ENCODE measurements at places on chromosomes 5 and 9.

DNA sequence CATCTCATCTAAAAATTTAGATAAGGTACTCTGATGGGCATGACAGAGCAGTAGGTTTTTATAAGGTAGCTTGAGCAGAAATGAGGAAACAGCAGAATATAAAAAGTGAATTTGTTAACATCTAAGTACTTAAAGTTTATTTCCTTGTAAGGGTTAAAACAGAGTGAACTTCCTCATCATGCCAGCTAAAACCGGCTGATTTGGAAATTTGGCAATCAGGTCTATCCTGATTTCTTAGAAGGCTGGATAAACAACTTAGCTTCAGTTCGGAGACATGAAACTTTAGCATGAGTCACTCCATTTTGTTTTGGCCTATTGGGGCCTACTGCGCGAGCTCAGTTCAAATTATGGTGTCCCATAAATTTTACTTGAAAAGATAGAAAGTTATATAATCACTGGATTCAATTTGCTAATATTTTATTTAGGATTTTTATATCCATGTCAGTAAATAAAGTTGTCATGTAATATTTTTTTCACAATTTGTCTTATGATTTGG is 241.6 kb upstream of the RORB start:
- H3K27me3 ChIP-seq: no peaks in the 10 kb centered on the region
- H3K27ac ChIP-seq: no peak overlapping the region
- no peaks in the 10 kb centered on the region for H3K36me3 ChIP-seq
- no peaks in the 10 kb centered on the region for H3K4me1 ChIP-seq
- H3K4me3 ChIP-seq: no peak overlapping the region

DNA sequence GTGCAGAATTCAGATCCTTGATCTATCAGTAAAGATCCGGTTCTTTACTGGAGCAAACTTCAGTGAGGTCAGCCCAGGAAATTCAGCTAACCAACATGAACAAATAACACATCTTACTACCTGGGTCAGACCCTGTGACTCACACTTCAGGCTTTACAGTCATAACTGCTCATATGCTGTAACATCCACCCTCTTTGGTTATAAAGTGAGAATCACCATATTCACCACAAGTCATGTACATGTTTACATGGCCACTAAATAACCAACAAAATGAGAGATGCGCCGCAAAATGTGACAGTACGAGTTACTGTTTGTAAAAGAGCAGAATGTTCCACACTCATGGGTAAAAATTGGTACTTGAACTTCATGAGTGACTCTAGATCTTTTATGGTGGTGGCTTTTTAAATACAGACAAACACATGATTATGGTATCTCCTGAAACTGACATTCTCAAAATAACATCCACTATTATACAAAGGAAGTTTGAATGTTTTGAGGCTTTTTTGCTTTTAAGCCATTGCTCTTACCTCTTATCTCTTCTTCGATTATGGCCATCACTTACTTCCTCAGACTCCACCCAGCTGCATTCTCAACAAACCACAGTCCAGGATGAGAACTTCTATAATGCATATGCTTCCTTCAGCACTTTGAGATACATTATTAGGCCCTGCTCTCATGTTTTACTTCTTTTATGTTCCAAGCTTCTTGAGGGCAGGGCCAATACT is 516.6 kb downstream of the RAB3C start:
- H3K27ac ChIP-seq: no peak overlapping the region
- H3K36me3 ChIP-seq: no peaks in the 10 kb centered on the region
- peaks cover 7% of the 10 kb centered on the region for H3K4me1 ChIP-seq
- H3K27me3 ChIP-seq: no peaks in the 10 kb centered on the region
- no peak overlapping the region for H3K4me3 ChIP-seq

DNA sequence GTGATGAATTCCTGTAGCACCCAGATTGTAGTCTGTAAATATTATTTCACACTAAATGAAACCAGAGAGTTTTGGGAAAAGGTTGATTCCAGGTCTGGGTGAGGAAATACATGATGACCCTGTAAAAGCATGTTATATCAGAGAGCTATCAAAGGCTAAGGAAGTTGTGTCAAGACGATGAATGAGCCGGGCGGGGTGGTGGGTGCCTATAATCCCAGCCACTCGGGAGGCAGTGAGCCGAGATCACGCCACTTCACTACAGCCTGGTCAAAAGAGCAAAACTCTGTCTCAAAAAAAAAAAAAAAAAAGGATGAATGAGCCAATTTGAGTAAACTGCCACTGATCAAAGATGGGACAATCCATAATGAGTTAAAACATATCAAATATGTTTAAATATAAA is 29.2 kb downstream of the IL6ST start:
- DNase-seq: no peak
- no peaks in the 10 kb centered on the region for H3K4me1 ChIP-seq
- no peak overlapping the region for H3K4me3 ChIP-seq
- H3K27me3 ChIP-seq: no peaks in the 10 kb centered on the region

DNA sequence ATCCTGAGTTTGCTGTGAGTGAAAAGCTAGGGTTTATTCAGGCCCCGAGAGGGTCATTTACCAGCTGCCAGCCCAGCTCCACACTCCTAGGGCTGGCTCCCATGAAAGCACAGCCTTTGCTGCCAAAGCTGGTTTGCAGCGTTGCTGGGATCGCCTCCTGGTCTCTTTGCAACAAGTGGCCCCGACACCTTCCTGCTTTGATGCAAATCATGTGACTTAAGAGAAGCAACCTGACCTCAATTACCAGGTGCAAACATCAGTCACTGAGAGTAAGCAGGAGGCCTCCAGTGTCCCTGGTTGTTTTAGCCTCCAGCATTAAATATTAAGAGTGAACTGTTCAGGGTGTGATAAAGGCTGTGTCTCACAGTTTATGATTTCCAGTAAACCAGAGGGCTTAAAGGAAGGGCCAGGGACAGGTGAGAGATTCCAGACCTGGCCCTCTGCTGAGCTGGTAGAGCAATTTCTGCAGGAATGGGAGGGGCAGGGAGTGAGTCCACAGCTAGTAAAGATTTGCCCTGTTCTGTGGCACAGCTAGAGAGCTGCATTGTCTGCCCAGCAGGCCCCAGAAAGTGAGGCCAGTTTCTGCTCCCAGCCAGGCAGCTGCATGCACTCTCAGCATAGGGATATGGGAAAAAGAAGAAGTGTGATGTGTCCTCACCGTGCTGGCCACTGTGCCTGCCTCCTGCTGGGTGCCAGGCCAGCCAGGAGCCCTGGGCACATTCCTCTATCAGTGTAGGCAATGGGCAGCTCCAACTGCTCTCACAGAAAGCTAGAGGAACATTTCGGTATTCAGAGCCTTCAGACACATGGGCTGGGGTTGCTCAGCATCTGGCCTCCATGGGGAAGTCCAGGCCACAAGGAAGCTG is 58.0 kb downstream of the SLC22A5 start:
- H3K4me3 ChIP-seq: no peak overlapping the region
- H3K27me3 ChIP-seq: no peaks in the 10 kb centered on the region
- DNase-seq: peak; percentile 65

- H3K27ac ChIP-seq: no peak overlapping the region
- H3K4me1 ChIP-seq: no peaks in the 10 kb centered on the region
- no peak overlapping the region for H3K4me3 ChIP-seq
Observed at GRCh38 chr9:71384343-71384742, 262.9 kb upstream of the TRPM3 start.

- no peaks in the 10 kb centered on the region for H3K36me3 ChIP-seq
- no peaks in the 10 kb centered on the region for H3K4me1 ChIP-seq
- DNase-seq: no peak
- no peak overlapping the region for H3K4me3 ChIP-seq
Observed at GRCh38 chr9:4137234-4137633, 162.6 kb downstream of the GLIS3 start.

DNA sequence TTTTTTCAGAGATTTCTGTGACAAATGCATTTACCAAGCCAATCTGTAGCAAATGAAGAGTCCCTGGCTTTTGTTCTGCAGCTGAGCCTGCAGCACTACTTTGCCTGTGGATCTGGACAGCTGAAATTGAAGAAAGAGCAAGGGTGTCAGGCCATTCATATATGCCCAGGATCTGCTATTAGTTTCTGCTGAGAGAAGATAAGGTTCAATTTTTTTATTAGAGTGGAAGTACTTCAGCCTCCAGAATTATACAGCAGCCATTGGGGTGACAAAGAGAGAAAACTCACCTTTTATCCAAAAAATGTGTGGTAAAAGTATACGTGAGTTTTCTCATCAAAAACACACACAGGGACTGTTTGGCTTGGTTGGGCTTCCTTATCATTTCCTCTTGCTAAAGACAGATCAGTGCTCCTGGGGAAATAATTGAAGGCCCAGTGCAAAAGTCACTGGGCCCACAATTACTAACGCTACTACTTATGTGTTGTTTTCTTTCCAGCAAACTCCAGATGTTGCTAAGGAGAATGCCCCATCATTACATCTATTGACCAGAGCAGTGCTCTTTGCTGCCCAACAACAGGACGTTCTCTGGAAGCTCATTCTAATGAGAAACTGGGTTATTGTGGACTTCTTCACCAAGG is 138.6 kb downstream of the CEMIP2 start:
- H3K27me3 ChIP-seq: no peaks in the 10 kb centered on the region
- H3K36me3 ChIP-seq: no peaks in the 10 kb centered on the region
- no peak overlapping the region for H3K27ac ChIP-seq
- peaks cover 9% of the 10 kb centered on the region for H3K4me1 ChIP-seq

- no peaks in the 10 kb centered on the region for H3K4me1 ChIP-seq
- no peak for DNase-seq
- H3K27me3 ChIP-seq: no peaks in the 10 kb centered on the region
- H3K27ac ChIP-seq: no peak overlapping the region
- no peak overlapping the region for H3K4me3 ChIP-seq
- no peaks in the 10 kb centered on the region for H3K36me3 ChIP-seq
Observed at GRCh38 chr5:83498585-83498984, 27.0 kb downstream of the VCAN start.

DNA sequence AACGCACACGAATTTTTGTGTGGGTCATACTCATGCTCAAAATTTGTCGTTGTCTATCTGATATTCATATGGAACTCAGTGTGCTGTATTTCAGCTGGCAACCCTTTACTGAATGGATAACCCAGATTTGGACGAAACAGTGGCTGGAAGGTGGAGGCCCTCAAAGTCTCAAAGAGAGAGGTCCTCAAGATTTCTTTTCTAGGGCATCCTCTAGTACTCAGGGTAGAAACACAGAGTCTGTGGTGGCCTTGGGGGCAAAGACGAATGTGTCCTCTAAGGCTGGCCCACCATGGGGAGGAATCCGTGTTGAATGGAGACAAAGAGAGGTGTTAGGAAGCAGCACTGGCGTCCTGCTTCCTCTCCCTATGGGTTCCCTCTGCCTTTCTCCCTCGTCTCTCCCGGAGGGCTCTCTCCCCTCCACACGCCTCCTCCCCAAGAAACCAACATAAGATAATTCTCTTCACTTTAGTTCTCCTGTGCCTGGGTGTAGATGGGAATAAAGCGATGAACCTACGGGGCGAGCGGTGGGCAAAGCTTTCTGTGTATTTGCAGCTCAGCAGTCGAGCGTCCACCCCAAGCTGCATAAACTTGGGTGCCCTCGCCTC is 333.7 kb downstream of the CWC27 start:
- H3K36me3 ChIP-seq: no peaks in the 10 kb centered on the region
- peak overlapping the region; percentile 89 for H3K27ac ChIP-seq
- DNase-seq: no peak
- peak overlapping the region; percentile 58 for H3K4me3 ChIP-seq
- no peaks in the 10 kb centered on the region for H3K27me3 ChIP-seq

DNA sequence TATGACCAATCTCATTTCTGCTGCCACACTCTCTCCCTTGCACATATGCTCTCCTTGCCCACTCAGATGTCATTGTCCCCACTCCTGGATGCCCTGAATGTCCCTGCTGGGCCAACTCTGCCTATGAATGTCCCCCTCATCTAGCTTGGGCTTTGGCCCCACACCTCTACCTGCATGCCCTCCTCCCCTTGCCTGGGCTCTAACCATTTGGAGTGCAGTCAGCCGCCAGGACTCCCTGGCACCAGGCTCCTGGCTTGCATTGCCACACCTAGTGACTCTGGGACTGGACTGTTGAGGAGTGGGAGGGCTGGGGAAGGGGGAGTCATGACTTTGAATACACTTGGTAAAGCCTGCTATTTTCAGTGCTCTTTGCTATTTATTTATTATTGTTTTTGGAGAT is 41.6 kb upstream of the POMT1 start:
- H3K36me3 ChIP-seq: peaks cover 81% of the 10 kb centered on the region
- peak; percentile 21 for DNase-seq
- H3K4me3 ChIP-seq: no peak overlapping the region
- no peak overlapping the region for H3K27ac ChIP-seq
- H3K4me1 ChIP-seq: no peaks in the 10 kb centered on the region

DNA sequence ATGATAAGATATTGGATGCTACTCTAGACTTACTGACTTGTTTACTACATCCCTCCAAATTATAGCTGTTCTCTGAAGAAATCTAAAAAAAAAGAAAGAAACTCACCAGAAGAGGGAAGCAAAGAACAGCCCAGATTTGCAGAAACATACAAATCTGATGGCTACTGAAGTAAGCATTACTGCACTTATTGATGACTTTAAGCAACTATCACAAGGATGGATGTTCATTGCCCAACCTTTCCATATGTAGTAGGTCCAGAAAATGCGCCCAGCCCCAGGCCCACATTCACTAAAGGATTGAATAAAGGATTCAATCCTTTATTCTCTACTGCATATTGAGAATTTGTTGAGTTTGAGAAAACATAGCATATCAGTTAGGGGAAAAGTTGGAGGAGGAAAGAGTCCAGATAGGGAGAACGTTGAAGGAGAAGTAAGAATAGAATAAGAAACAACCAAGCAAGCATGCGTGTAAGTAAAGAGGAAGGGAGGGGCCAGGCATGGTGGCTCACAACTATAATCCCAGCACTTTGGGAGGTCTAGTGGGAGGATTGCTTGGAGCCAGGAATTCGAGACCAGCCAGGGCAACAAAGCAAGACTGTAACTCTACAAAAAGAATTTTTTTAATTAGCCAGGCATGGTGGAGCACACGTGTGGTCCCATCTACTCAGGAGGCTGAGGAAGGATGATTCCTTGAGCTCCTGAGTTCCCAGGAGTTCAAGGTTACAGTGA is 33.8 kb upstream of the DTWD2 start:
- H3K4me1 ChIP-seq: no peaks in the 10 kb centered on the region
- no peak for DNase-seq
- no peaks in the 10 kb centered on the region for H3K27me3 ChIP-seq
- no peak overlapping the region for H3K27ac ChIP-seq

- H3K4me1 ChIP-seq: no peaks in the 10 kb centered on the region
- H3K4me3 ChIP-seq: no peak overlapping the region
- no peak overlapping the region for H3K27ac ChIP-seq
- H3K36me3 ChIP-seq: no peaks in the 10 kb centered on the region
- no peaks in the 10 kb centered on the region for H3K27me3 ChIP-seq
- no peak for DNase-seq
Observed at GRCh38 chr5:88746438-88746882, 136.5 kb downstream of the MEF2C start.

DNA sequence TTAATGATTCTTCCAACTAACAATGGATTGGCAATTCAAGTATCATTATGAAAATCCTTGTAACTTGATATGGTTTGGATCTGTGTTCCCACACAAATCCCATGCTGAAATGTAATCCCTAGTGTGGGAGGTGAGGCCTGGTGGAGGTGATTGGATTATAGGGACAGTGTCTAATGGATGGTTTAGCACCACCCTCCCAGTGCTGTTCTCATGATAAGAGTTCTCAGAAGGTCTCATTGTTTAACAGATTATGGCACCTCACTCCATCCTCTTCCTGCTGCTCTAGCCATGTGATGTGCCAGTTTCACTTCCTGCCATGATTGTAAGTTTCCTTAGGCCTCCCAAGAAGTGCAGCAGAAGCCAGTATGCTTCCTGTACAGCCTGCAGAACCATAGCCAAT is 1116.2 kb upstream of the EDIL3 start:
- no peak overlapping the region for H3K4me3 ChIP-seq
- H3K4me1 ChIP-seq: no peaks in the 10 kb centered on the region
- DNase-seq: no peak
- no peak overlapping the region for H3K27ac ChIP-seq
- H3K27me3 ChIP-seq: no peaks in the 10 kb centered on the region
- H3K36me3 ChIP-seq: no peaks in the 10 kb centered on the region

Measured in right lobe of liver (tissue), 6 donors.